Mesenteric fat pad (tissue), 1 donor: ENCODE measurements at places on chromosomes 12 and 14. TPM values are rescaled to one million over a fixed set of nuclear protein-coding genes. Genes with fewer than 3 reads are reported as not detected.

AQP2 gene
- total RNA-seq, result not detected

GRCh38 chr14:72961579-72962335, 35.5 kb downstream of the DCAF4 start:
- DNase-seq, result no peak

SLC17A8 gene
- not detected for total RNA-seq

DNA sequence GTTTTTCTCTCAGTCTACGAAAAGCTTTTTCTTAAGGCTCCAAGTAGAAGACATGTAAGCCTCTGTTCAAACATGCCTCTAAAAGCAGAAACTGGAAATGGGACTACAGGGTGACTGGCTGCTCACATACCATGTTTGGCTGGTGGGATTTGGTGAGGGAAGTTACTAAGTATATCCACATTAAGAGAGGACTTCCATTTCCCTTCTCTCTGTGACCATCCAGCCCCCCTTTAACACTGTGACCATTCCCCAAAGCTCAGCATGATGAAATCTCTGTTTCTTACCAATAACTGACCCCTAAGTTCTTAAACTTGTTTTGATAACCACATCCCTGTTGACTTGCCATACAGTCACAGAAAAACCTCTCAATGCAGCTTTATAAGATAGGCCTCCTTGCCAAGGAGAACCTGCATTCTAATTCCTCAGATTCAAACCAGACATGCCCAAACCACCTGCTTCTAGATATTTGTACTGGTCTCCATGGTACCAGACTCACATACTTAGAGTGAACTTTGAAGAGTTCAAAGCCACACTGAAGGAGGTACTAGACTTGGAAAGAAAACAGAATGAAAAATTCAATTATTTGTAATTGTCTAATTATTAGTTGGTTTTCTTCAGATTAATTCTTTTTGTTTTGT, 102.2 kb downstream of the VEZT start:
- DNase-seq, result no peak

GRCh38 chr14:50479041-50479440, 53.3 kb downstream of the MAP4K5 start:
- DNase-seq, result no peak

- DNase-seq, result no peak
Measured at GRCh38 chr12:862303-862911, 87.1 kb downstream of the RAD52 start.

DNA sequence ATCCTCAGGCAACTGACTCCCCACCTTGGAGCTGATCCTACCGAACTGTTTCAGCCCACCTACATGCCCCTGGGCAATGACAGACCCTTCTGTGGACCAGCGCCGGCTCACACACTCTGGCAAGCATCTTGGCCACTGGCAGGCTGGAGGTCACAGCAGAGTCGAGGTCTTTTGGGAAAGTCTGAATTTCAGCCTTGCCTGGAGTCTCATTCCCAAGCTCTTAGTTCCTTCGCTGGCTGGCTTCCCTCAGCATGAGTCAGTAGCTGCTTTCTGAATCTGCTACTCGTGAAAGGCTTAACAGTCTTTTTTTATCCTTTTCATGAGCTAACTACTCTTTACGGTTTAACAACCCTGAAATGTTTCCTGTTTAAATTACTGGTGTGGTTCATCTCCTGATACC, 44.5 kb downstream of the ASCL4 start:
- DNase-seq, result no peak

CEP170B gene
- total RNA-seq, result 38.3 TPM

SLC2A14 gene
- total RNA-seq, result 5.4 TPM

DNA sequence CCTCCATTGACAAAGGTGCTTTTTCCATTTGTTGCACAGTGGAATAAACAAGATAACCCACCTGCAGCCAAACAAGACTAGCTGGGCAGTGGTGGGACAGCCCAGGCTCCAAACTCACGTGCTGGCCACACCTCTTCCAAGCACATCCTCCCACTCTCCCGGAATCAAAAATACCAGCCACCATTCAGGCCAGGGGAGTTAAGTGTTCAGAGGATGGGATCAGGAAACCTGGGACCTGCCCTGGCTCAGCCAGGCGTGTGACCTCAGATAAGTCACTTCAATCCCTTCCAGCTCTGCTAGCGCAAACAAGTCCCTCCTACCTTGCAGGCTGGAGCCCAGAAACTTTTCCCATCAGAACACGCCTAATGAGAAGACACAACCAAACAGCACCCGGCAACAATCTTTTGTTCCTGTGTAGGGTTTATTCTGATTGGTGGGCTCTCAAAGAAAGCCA, 43.3 kb downstream of the ACTN1 start:
- no peak for DNase-seq

DNA sequence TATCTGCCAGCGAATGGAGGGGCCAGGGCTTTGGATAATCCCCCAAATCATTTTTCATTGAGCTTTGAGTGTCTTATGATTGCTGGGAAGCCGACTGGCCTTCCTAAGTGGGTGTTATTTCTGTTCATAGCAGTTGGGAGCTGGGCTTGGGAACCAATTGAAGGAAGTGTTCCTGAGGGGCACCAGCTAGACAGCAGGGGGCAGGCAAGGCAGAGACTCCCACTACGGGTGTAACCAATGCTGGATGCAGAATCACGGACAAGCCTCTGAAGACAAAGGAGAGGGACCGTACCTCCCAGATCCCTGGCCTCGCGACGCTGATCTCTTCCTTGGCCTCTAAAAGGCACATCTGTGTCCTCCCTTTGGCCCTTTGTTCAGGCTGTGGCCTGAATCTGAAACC, 149.0 kb upstream of the PRMT8 start:
- no peak for DNase-seq

GRCh38 chr12:27193854-27194544, 50.1 kb upstream of the STK38L start:
- no peak for DNase-seq

- DNase-seq, result no peak
Measured at GRCh38 chr14:91796617-91797347, 64.9 kb upstream of the CATSPERB start.

DNA sequence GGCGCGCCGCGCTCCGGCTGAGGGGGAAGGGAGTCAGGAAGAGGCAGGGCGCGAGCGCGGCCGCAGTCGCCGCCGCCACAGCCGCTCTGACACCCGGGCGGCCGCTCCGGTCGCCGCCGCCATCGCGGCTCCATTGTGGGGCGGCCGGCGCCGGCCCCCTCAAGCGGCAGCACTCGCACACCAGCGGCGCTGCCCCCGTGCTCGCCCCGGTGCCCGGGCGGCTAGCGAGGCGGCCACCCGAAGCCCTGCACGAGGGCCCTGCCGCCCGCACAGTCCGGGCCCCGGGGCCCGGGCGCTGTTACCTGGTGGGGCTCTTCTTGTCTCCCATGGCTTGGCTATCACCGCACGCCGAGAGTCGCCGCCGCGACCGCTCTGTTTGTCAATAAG, 202 bp downstream of the YAF2 start:
- no peak for DNase-seq

DNA sequence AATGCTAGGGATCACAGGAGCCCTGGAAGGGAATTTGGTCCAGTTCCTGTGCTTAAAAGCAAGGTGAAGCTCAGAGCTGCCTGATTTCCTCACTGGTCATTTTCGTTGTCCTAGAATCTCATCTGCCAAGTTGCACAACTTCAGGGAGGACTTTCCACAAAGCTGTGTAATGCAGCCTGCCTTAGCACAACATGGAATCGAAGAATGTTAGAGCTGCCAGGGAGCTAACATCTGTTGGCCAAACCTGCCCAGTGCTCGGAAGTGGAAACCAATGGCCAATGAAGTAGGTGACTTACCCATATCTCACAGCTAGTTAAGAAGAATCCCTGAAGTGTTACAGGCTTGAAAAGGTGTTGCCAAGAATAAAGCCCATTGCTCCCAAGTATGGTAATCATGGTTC, 79.9 kb upstream of the SSTR1 start:
- no peak for DNase-seq

DNA sequence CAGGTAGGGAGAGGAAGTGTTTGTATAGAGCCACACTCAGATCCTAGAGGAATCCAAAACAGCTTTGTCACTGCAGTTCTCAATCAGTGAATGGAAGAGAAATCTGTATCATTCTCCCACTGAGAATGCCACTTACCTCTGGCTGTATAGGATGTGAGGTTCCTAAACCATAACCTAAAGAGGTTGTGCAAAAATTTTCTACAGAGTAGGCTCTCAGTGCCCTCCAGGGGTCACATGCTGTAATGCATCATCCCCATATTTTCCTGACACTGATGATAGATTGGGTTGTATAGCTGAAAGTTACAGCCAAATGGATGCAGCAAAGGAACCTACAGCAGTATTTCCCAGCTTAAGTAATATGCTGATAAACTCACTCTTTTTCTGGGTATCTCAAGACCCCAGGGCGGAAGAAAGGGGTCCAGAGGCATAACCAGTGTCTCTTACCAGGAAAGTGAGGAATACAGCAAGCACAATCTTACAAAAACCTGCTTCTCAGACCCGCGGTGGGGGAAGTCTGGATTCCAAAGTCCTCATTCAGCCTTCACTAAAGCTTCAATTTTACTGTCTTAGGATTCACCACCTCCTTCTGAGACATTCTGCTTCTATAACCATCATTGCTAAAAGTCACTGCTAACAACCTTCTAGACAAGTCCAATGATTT, 3.8 kb downstream of the BCDIN3D start:
- no peak for DNase-seq

RBM19 gene
- 30.4 TPM for total RNA-seq

DNA sequence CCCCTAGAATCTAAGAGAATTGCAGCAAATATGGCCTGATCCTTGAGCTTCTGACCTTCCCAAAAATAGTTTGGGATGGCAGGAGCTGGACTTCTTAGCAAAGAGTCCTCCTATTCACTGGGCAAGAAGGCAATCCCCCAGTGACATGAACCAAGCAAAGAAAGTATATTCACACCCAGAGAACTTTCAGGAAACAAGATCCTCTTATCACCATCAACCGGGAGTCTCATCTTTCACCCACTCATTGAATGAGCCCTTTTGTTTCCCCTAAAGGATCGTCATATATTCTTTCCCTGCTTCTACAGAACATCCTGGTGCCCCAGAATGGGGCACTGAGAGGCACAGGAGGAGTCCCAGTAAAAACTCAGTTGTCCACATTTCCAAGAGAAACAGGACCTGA, 19.7 kb downstream of the SPTB start:
- no peak for DNase-seq

GRCh38 chr12:58570411-58570810, 349.9 kb downstream of the LRIG3 start:
- DNase-seq, result no peak

DNA sequence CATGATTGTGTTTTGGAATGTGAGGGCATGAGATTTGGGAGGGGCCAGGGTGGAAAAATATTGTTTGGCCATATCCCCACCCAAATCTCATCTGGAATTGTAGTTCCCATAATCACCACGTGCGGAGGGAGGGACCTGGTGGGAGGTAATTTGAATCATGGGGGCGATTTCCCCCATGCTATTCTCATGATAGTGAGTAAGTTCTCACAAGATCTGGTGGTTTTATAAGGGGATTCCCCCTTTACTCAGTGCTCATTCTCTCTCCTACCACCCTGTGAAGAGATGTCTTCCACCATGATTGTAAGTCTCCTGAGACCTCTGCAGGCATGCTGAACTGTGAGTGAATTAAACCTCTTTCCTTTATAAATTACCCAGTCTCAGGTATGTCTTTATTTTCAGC, 15.7 kb downstream of the OR10P1 start:
- DNase-seq, result no peak

TBC1D30 gene
- 5.9 TPM for total RNA-seq

GPX2 gene
- total RNA-seq, result not detected

GRCh38 chr12:11886339-11886738, 184.4 kb upstream of the BCL2L14 start:
- no peak for DNase-seq

DNA sequence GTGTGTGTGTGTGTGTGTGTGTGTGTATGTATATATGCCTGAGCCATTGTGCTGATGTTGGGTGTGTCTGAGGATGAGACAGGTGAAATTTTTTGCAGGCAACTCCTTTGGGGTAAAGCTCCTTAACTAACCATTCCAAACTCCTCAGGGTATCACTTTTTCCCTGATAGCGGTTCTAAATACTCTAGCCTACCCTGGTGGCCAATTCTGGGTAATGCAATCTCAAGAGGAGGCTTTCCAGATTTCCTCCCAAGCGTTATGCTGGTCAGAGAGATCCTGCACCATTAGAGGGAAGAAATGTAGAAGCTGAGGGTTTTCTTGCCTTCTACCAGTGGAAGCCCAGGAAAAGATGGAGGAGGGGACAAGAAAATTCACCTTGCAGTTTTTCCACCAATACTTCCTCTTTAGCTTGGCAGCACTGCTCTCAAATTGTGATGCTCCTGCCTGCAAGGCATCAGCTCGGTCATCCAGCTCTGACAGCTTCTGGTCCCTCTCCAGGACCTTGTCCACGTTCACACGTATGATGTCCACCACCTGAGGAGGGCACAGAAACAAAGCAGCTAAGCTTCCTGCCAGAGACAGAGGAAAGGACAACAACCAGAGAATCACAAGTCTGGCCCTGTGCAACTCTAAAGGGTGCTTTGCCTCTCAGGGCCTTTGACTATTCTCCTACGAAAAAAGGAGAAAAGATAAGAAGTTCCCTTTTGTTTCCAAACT, 4.9 kb downstream of the VAMP1 start:
- no peak for DNase-seq

GRCh38 chr12:65152012-65152411, 17.4 kb upstream of the LEMD3 start:
- DNase-seq, result no peak

DNA sequence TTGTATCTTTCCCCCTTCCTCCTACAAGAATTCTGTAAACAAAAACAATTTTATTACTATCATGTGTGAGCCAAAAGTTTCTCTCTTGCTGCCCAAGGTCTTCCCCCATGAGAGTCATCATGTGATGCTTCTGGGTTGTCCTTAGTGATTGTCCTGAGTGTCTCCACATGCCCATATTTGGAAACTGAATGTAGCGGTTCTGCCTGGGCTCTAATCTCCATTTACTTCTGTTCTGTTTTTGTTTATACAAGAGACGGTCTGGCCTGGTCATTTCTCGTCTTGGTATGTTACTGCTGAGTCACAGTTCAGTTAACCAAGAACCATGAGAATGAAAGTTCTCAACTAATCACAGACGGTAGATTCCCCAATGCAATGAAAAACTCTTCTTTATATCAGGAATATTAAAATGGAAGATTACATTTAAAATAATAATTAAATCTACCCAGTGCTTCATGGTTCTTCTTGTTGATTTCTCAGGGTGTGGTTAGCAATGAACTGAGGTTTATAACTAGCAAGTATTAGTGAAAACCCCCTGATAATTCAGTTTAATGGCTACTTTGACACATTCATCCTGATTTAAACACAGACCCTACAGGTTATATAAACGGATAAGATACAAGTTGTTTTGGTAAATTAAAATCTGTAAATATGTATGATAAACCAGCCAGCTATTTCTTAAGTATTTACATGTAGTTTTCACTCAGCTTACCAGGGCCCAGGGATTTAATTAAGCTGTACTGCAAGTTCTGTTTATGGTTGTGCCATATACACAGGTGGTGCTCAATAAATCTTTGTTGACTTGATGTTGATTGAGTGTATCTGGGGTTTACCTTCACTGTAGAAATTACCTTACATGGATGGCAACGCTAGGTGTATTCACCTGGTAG, 81.1 kb downstream of the PELI2 start:
- no peak for DNase-seq

DNA sequence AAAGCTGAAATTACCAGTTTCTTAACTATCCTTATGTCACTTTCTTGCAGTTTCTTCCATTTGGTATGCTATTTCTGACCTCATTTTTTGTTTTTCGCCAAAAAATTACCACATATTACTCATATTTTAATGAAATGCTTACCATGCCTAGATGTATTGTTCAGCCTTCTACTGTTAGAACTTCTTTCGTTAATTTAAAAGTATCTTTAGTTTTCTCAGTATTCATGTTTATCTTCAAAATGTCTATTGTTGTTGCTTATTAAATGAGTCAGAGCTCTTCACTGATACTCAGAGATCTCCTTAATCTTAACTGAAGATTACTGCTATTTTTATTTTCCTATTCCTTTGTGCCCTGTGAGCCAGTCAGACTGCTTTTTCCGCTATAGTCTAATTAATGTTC, 20.5 kb downstream of the RAP1B start:
- DNase-seq, result no peak
